Stimulated activated CD4-positive, alpha-beta T cell treated with anti-CD3 and anti-CD28 coated beads, TNF-alpha, amount 100 ng/mL, for 1 hour (primary cell): ENCODE measurements at places on chromosomes 1 and 21.

GRCh38 chr1:154326546-154327465 is 1.5 kb downstream of the ATP8B2 start:
- no peak for DNase-seq

GRCh38 chr1:241747992-241748391 is 95.9 kb downstream of the WDR64 start:
- DNase-seq, result no peak

DNA sequence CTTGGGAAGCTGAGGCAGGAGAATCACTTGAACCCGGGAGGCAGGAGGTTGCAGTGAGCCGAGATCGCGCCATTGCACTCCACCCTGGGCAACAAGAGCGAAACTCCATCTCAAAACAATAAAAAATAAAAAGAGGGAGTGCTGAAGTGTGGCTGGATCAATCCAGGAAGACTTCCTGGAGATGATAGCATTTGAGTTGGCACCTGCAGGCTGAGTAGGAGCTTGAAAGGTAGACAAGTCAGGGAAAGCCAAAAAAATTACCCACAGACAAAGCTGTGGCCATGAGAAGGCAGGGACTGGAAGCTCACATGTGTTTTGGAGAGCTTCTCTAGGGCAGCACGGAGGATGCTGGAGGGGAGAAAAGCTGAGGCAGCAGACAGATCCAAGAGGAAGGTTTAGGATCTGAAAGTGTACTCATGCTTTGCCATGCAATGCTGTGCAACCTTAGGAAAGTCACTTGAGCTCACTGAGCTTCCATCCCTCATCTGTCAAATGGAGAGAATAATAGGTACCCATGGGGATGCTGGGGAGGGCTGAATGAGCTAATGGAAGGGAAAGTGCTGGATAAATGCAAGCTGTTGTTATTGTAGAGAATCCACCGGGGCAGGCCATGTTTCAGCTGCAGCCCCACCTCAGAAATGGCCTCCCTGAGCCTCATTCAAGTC is 26.0 kb upstream of the SYNC start:
- no peak for DNase-seq

DNA sequence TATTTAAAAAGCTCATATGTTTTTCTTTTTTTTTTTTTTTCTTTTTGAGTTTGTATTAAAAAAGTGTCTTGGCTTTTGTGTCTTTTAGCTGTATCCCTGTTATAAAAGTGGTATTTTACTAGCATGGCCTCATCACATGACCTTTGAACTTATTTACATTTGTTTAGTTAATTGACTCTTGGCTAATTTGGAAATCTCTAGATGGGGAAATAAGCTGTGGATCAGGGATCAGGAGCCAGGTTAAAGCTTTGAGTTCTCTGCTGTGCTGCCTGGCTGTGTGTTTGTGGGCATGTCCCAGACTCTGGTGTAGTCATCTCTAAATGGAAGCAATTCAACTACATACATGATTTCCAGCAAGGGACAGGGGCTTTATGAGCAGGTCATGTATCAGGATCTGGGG is 56.5 kb downstream of the HHAT start:
- DNase-seq, result no peak

- no peak for DNase-seq
Measured at GRCh38 chr1:12596007-12596821, 21.8 kb downstream of the DHRS3 start.

- DNase-seq, result no peak
Measured at GRCh38 chr1:36924282-36924811, 110.0 kb downstream of the GRIK3 start.

DNA sequence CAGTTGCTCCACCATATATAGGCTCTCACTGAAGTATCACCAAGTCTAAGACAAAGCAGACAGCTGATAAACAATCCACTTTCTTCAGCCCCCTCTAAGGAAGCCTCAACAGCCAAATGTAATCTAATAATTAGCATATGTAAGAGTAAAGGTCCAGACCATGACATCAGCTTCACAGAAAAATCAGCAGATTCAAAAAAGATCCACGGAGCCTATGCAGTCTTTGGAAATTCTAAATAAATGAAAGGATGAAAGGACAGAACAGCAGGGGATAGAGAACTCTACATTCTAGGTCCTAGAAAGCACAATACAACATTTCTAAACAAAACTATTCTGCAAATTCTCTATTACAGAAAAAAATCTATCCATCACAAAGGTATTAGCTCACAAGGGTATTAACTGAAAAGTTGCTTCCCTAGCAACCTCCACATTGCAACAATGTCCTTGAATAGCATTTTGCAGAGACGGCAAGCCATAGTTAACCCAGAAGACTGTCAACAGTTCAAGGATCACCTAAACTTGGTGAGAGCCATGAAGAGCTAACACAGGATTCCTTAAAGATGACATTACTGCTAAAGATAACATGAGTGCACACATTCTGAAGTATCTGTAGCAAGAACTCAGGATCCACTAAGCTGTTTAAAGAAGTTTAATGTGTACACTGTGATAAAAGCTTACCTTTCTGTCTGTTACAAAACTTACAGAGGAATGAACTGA is 74.3 kb downstream of the SIPA1L2 start:
- DNase-seq, result no peak

- DNase-seq, result no peak
Measured at GRCh38 chr1:165364568-165365133, 8.1 kb upstream of the LMX1A start.

GRCh38 chr1:84260852-84261518 is 40.5 kb upstream of the SAMD13 start:
- no peak for DNase-seq

GRCh38 chr1:14822493-14822892 is 224.0 kb downstream of the KAZN start:
- DNase-seq, result no peak

DNA sequence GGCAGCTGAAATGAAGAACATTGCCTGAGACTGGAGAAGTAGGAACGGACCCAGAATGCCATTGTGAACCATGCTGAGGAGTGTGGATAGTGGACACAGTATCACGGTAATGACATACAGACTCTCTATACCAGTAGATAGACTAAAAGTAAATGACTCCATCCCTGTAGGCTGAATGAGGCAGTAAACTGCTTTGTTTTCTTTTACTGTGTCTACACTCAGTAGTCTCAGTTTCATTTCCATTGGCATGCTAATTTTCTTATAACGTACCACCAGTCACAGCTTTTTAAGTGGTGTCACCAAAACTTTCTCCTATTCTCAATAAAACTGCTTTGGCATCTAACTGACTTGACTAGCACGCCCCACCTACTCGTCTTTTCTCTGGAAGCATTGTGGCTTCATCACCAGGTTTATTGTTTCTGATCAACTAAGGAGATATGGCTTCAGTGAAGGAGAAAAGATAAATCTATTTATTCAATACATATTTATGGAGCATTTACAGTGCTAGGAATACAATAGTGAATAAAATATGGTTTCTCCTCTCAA is 8.4 kb upstream of the ZNF697 start:
- DNase-seq, result no peak

GRCh38 chr1:201259476-201260235 is 23.6 kb upstream of the PKP1 start:
- DNase-seq, result no peak

DNA sequence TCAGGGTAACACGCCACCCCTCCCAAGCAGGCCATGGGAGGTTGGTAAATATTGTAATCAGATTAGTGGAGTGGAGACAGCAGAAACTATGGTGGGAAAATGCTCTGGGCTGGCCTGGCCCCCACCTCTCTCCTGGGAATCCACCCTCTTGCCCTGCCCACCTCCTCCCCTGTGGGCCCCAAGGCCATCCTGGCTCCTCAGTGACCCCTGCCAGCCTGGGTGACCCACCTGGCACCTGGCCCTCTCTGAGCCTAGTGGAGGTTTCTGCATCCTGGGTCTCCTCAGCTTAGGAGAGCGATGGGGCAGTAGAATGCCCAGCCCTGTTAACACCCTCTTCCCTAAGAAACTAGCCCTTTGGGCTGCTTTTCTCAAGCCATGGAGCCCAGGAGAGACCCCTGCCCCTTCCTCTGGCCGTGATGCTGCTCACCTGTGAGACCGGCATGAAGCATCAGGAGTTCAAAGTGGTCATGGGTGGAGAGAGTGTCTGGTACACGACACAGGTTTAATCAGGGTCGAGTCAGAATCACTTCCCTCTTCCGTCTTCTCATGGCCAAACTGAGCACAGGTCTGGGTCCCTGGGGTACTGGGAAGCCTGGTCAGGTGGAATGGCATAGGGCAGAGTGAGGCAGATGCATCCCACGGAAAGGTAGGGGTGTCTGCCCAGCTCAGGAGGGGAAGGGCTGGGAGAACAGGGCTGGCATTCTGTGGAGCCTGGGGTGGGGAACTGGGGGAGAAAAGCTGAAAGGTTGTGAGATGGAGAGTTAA is 10.7 kb upstream of the DMBX1 start:
- DNase-seq, result no peak

- DNase-seq, result no peak
Measured at GRCh38 chr1:211127166-211127565, 6.8 kb downstream of the KCNH1 start.

DNA sequence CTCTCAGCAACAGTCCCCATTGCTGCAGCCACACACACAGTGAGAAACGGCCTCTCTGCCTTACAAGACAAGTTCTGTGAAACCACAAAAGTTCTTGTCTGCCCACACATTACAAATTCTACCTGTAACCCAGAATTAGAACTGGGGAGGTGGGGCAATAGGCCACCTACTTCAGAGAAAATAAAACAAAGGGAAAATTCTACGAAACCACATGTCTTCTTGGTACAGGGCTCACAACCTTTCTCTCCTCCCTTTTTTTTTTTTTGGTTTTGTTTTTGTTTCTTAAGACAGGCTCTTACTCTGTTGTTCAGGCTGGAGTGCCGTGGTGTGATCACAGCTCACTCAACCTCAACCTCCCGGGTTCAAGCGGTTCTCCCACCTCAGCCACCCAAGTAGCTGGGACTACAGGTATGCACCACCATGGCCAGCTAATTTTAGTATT is 30.2 kb downstream of the LPAR3 start:
- no peak for DNase-seq

GRCh38 chr1:228972576-228972975 is 237.3 kb downstream of the RHOU start:
- no peak for DNase-seq

- DNase-seq, result no peak
Measured at GRCh38 chr1:164602480-164603093, 43.6 kb downstream of the PBX1 start.

DNA sequence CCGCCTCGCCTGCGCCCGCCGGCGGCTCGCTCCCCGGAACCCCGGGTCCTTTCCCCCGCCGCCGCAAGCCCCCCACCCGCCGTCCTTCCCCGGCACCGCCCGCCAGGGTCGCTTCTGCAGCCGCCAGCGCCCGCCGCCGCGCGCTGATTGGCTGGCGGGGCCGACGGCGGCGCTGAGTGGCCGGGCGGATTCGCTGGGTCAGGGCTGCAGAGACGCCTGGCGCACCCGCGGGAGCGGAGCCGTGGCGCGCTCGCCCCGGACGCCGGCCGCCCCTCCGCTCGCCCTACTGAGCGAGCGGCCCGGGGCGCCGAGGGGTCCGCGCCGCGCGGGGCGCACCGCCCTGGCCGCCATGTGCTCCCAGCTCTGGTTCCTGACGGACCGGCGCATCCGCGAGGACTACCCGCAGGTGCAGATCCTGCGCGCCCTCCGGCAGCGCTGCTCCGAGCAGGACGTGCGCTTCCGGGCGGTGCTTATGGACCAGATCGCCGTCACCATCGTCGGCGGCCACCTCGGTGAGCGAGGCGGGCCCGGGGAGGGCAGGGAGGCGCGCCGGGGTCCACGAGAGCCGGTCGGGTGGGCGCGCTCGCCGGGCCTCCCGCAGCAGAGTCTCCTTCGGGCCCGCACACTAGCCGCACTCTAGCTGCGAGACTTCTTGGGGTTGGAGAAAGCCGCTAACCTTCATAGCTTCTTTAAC is at the start of gene RIMKLA:
TSS of gene RIMKLA (plus strand) at position 207 of the 694 bp plus-strand sequence. CDS start at position 350, 143 bp downstream.
- no peak for DNase-seq

- DNase-seq, result no peak
Measured at GRCh38 chr1:230648114-230648513, 5.8 kb downstream of the COG2 start.

DNA sequence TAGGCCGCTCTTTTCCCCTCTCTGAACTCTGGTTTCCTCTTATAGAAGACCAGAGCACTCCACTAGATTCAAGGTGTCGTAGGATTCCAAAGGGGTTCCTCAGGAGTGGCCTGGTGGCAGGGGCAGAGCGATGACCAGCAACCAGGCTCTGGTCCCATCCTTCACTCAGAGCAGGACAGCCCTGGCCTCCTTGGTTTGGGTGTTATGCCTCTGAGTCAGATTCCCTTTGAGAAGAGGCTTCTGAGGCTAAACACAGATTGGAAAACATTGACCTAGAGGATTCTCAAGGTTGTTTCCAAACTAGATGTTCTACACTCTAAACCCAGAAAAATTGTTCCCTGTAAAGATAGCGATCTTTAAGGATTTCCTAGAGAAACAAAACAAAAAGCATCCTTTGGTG is 49.8 kb upstream of the IKBKE start:
- DNase-seq, result no peak

DNA sequence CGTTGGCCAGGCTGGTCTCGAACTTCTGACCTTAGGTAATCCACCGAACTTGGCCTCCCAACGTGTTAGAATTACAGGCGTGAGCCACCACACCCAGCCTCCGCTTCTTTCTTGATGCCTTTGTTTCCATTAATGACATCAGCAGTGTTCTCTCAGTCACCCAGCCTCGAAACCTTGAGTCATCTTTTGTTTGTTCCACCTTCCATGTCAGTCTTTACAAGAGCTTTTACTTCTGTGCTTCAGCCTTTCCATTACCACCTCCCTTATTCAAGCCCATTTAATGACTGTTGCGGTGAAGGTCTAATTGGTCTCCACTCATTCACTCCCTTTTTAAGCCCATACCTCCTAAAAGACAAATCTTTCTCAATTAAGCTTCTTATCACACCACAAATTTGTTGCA is 146.6 kb upstream of the ADGRL2 start:
- DNase-seq, result no peak

DNA sequence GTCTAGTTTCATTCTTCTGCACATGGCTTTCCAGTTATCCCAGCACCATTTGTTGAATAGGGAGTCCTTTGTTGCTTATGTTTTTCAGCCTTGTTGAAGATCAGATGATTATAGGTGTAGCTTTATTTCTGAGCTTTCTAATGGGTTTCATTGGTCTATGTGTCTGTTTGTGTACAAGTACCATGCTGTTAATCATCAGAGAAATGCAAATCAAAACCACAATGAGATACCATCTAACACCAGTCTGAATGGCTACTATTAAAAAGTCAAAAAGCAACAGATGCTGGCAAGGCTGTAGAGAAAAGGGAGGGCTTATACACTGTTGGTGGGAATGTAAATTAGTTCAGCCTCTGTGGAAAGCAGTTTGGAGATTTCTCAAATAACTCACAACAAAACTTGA is 321.5 kb upstream of the PTBP2 start:
- no peak for DNase-seq

DNA sequence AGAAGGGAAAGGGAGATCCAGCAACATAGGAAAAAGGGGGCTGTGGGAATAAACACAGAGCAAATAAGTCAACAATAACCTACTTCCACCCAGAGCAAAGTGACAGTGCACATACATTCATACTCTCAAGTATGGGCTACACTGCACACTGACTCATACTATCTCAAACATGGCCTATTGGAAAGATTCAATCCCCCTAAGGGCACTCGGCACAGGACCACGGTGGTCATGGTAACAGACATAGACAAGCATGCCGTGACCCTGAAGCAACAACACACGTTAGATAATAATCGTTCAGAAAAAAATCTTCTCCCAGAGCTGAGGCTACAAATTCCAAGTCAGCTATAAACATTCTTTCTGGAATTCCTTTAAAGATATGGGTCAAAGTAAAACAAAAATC is 16.8 kb upstream of the JAK1 start:
- DNase-seq, result no peak

GRCh38 chr1:179588425-179589024 is 3.1 kb upstream of the TDRD5 start:
- DNase-seq, result no peak
